ENCODE measurements at places on chromosomes 1 and 21. TPM values are rescaled to one million over a fixed set of nuclear protein-coding genes. Genes with fewer than 3 reads are reported as not detected.

DNA sequence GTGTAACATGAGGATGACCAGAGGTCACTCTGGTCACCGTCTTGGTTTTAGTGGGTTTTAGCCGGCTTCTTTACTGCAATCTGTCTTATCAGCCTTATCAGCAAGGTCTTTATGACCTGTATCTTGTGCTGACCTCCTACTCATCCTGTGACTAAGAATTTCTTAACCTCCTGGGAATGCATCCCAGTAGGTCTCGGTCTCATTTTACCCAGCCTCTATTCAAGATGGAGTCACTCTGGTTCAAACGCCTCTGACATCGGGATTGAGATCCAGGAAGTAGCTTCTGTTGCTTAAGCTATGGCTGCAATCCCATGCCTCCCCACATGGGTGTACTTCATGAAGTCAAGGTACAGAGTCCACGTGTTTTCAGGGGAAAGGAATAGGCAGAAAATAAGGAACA is 19.9 kb downstream of the FMN2 start:
- DNase-seq: no peak

DNA sequence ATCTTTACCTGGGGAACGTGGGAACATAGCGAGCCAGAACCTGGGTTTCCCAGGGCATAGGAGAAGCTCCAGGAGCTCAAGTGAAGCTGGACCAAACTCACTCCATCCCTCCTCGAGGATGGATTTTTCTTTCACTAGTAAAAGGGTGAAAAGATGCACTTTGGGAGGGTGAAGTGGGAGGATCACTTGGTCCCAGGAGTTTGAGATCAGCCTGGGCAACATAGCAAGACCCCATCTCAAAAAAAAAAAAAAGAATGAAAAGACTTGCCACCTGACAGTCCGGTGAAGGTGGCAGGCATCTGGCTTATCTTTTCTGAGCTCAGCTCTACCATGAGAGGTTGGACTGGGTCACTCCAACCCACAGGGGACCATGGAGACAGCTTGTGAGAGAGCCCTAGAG is 42.3 kb downstream of the CHAF1B start:
- DNase-seq: no peak

GRCh38 chr1:238677567-238677966 is 708.8 kb upstream of the CHRM3 start:
- DNase-seq: no peak

The RGS16 gene
- total RNA-seq: 58.9 TPM

DNA sequence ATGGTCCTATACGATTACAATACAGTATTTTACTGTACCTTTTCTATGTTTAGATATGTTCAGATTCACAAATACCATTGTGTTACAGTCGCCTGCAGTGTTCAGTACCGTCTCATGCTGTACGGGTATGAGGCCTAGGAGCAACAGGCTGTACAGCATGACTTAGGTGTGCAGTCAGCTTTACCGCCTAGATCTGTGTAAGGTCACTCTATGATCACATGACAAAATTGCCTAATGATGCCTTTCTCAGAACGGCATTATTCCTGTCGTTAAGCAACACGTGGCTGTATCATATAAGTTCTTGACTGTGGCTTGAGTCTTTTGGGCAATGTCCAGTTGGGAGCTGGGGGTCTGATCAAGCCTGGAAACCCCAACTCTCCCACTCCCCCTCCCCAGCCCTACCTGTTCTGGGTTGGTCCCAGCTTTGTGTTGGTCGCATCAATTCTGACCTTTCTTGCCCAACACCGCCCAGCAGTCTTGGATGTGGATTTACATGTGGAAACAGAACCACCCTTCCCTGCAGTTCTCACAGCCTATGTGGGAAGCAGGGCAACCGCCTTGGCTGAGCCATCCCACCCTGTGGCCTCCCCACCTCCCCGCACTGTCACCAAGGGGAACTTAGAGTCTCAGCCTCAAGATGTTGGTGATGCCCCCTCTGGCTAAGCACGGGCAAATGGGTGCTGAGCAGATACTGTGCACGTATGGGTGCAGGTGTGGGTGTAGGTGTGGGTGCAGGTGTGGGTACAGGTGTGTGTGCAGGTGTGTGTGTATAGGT is 80.2 kb upstream of the ACTL8 start:
- DNase-seq: no peak

DNA sequence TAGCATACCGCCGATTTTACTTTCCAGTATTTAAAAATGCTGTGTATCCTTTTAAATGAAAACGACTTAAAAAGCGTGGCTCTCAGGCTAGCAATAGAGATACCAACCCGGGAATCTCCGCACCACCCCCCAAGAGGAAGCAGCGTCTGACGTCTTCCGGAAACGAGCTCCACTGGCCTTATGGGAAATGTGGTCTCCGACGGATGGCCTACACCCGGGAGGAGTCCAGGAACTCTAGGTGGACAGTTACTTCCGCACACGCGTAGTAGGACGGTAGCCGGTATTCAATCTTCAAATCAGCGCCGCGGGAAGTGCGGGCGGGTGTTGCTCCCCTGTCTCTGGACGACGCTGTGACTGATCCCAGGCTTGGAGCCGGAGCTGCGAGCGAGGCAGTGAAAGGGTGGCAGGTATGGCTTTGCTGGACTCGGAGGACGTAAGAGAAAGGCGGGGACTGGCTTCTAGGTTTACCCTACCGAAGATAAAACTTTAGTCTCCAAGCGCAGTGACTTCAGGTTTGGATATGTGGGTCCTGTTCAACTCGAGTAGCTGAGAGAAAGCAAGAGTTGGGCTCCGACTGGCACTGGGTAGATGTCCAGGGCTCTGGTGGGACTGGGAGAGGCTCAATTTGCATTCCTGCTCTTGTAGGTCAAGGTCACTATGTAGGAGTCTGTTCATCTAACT is at the start of gene ZNF684:
TSS of gene ZNF684 (plus strand) at position 257 of the 681 bp plus-strand sequence. CDS start 1,530 bp downstream, outside the sequence.
- DNase-seq: peak; percentile 86

DNA sequence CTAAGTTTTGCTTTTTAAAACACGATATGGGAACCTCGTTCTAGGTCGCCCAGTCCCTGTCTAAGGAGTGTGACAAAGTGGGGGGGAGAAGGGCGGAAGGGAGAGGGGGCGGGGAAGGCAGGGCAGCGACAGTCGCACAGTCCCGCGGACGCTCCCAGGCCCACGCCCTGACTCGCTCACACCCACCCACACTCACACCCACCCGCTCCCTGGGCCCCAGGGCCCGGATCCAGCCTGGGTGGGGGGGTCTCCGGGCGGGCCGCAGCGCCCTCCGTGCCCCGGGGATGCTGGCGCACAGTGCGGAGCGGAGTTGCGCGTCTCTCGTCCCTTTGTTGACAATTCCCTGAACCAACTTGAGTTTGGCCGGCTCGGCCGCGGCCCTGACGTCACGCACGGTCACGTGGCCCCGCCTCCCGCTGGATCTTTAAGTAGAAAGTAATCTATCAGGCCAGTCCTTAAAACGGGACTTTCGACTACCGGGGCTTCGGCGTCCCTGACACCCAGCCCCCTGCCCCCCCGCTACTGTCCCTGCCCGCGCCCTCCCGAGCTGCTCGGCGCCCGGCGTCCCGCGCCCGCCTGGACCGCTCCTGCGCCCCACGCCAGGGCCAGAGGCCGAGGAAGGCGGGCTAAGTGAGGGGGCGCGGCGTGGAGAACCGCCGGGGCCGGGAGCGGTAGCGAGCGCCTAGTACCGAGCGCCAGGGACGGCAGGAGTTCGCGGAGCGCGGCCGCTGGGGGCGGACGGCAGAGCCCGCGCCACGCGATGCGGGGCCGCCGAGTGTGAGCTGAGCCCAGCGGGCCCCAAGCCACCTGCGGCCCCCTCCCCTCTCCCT is at the start of gene FOXD3:
TSS of gene FOXD3 (plus strand) at position 454 of the 830 bp plus-strand sequence. CDS start 492 bp downstream, outside the sequence.
- no peak for DNase-seq

- no peak for DNase-seq
Measured at GRCh38 chr1:239483391-239483790, 97.0 kb downstream of the CHRM3 start.

The ABCA4 gene
- not detected for total RNA-seq

DNA sequence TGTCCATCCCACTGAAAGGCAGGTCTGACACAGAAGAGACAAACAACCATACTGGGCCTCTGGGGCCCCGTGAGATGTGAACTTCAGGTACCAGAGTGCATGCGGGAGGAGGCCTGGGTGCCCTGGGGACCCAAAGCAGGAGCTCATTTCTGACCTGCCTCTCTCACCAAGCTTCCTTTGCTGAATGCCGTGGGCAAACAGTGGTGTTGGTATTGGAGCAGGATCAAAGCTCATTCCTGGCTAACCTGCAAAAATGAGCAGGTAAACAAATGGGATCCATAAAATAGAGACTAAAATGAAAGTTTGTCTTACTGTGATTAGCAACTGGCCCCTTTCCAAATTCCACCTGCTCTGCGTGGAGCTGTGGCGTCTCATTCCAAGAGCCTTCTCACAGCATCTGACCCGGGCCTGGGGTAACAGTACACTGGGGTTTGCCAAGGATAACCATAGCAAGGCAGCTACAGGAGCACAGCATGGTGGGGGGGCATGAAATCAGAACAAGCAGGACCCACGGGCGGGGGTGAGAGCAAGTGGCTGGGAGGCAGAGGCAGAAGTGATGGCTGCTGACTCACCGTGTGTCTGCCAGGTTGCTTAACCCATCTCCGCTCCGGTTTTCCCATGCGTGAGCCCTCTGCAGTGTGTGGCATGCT is 103.6 kb downstream of the KIF26B start:
- DNase-seq: no peak

DNA sequence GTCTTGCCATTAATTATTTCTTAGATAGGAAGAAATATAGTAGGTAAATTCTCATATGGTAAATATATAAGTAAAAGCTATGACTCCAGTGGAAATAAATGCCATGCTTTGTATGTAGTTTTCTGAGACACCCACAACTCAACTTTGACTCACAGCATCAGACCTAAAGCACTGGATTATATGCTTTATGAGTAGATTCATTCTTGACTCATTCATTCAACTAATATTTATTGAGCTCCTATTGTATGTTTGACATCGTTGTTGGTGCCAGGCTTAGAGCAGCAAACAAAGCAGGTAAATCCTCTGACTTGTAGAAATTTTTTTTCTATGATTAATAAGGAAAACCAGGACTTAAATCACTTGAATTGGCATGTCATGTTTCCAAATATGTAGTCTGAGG is 211.4 kb downstream of the PTPRC start:
- DNase-seq: no peak

- no peak for DNase-seq
Measured at GRCh38 chr1:91018006-91018405, 3.8 kb downstream of the ZNF644 start.

- no peak for DNase-seq
Measured at GRCh38 chr21:43321111-43321510, 105.8 kb downstream of the SIK1 start.

DNA sequence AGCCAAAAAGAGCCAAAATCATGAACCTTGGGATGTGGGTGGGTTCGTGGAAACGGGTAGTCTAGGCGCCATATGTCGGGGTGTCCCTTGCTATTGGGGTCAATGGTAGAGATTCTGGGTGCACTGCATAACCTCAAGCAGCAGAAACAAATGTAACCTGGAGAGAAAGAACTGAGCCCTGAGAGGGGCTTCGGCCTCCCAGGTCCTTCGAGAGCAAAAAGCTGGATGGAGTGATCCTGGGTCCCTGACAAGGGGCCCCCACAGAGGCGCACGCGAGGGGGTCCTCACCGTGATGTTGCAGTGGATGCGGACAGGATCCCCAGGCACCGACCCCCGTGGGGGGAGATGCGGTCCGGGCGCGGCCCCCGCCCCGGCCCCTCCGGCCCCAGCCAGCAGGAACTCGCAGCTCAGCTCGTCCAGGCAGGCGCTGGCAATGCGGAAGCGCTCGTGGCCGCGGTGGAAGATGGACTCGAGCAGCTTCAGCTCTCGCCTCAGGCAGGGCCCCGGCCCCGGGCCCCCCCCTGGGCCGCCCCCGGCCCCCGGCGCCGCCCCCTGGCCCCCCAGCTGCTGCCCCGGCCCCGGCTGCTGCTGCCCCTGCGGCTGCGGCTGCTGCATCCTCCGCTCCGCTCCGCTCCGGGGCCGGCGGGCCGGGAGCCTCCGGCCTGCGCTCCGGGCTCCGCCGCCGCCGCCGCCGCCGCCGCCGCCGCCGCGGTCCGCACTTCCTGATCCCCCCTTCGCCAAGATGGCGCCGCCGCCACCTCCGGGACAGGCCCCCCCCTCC is at the start of gene UBE2Q1:
TSS of gene UBE2Q1 (minus strand) at position 724 of the 781 bp plus-strand sequence. CDS start at position 615, 109 bp downstream.
- DNase-seq: peak; percentile 24

- DNase-seq: no peak
Measured at GRCh38 chr1:90414201-90414600, 302.9 kb downstream of the BARHL2 start.

The CATSPERE gene
- 0.68 TPM for total RNA-seq

The NLRP3 gene
- 1.8 TPM for total RNA-seq

DNA sequence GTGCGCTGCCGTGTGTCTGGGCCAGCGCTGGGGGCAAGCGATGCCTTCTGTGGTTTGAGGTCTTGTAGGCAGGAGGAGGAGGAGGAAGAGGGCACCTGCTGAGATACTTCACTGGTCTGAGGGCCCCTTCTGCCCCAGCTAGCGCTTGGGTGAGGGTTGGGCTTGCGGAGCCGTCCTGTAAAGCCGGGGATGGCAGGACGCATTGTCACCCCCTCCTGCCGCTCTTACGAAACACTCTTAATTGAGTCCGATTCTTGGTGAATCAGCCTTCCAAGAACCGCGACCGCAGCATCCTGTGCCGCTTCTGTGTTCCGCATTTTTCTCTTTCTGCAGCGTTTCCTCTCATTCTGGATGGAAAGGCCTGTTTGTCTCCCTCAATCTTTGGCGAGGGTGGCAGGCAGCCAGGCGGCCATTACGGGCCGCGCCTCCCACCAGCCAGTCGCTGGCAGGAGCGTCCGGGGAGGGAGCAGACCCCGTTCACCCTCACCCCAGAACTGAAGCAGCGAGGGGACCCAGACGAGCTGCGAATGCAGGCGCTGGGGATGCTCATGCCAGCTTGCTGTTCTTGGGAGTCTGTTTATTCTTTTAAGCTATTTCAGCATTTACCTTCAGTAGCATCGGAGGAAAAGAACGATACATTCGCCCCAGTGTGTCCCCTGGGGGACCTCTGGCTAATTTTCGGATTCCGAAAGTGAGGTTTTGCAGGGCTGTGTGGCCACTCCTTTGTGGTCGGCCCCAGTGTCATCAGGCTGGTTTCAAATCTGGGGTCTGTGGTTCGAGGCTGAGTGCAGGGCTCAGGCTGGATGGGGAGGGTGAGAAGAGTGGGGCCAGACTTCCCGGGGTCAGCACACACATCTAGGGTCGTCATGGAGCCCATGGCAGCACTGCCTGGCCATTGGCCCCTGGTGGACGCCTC is 62.7 kb downstream of the SKI start:
- peak; percentile 83 for DNase-seq

DNA sequence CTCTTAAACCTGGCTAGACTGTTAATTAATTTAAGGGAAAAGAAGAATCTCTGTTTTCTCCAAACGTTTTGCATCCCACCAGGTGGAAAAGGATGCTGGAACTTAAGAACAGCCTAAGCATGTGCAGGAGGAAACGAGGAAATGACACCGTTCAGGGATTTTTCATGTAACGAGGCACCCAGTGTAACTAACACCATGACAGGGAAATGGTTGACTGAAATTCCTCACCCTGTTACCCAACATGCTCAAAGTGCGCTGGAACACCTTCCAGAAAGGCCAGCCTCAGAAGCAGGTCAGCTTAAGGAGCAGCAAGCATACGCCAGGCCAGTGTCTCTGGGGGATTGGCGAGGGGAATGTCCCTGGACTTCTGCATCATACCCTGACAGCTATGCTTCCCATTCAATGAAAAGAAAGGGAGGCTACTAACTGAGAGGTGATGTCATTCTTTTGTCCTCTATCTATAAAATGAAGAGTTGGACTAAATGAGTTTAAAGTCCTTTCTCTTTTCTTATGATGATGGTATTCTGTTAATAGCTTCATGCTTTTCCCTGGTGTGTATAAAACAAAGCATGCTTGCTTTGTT is 21.6 kb downstream of the TNN start:
- DNase-seq: no peak

- no peak for DNase-seq
Measured at GRCh38 chr1:94048413-94049164, 72.4 kb downstream of the ABCA4 start.

All from CD8-positive, alpha-beta memory T cell (primary cell).